Suppressor macrophage treated with lipopolysaccharide for 4 hours (primary cell): ENCODE measurements at places on chromosomes 6 and 20.

DNA sequence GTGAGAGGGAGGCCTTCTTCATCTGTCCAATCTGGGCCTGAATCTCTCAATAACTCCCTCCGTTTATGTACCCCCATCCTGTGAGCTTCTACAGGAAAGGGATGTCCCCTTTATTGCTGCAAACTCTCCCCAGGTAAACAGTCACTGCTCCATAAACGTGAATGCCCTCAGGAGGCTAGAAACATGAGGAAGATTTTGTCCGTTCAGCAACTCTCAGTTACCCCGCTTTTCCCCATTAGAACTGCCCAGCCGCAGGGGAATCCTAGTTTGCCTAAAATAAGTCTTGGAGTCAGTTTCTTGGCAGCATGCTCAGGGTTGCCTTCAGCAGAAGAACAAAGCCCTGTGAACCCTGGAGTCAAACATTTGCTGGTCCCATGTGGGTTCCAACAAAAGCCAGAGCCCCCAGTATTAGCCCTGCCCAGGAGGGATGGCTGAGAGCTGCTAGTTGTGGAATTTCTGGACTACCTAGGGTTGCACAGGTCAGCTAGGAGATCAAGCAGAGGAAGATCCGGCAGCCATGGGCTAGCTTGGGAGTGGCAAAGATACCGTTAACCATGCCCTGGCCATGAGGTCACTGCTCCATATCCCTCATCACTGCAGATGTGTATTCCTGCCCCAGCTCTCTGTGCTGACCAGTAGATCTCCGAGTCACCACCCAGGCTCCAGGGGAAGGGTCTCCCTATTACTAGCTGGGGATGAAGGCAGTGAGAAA lies 640 bp downstream of the LRRN4 start:
- DNase-seq = no peak

DNA sequence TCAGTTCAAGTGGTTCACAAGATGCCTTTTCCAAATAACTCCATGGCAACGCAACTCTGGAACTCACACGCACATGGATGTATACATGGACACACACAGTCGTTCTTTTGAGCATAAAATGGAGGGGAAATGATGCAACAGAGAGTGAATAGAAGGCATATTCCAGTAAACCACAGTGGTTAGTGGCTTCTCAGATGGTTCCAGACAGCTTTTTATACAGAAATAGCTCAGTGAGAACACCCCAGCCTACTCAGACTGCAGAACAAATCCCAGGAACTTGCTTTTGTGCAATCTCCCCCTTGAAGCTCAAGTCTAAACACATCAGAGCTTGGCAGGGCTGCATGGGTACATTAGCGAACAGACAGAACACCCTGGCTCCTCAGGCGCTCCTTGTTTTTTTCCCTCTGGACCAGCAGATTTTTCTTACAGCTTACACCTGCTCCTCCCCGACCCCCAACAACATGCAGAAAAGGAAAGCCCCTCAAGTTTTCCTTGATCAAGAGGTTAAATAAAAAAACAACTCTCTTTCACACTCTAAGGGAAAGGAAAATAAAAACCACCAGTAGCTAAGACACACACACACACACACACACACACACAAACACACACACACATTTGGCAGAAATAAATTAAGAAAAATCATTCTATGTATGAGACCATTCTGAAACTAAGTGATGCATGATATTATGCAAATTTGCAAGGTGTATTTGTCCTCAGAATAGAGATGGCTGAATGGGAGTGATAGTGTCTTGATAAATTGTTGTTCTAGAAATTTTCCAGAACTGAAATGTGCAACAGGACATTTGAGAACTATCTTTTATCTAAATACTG lies 51.2 kb upstream of the RANBP9 start:
- DNase-seq = peak; percentile 84

- no peak for DNase-seq
These were observed 466.6 kb upstream of the EYS start for GRCh38 chr6:66173587-66173986.

- no peak for DNase-seq
These were observed 139.4 kb upstream of the ENPP5 start for GRCh38 chr6:46310196-46310595.

- DNase-seq = no peak
These were observed 488.8 kb downstream of the TENT5A start for GRCh38 chr6:81263531-81264168.

GRCh38 chr6:45607798-45608197 lies 230.1 kb upstream of the SUPT3H start:
- DNase-seq = no peak

DNA sequence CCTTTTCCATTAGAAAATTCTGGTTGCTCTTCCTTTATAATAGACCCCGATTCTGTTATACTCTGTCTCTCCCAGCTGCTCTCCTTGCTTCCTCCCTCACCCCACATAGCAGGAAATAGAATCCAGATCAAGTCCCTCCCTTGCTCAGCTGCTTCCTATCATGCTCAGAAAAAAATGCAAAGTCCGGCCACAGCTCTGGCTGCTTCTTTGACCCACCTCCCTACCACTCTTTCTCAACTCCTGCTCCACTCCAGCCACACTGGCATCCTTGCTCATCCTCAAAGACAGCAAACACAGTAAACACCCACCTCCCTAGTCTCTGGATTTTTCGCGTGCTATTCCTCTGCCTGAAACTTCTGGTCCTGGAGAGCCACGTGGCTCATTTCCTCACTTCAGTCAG lies 9.1 kb upstream of the SLC22A16 start:
- peak; percentile 12 for DNase-seq

DNA sequence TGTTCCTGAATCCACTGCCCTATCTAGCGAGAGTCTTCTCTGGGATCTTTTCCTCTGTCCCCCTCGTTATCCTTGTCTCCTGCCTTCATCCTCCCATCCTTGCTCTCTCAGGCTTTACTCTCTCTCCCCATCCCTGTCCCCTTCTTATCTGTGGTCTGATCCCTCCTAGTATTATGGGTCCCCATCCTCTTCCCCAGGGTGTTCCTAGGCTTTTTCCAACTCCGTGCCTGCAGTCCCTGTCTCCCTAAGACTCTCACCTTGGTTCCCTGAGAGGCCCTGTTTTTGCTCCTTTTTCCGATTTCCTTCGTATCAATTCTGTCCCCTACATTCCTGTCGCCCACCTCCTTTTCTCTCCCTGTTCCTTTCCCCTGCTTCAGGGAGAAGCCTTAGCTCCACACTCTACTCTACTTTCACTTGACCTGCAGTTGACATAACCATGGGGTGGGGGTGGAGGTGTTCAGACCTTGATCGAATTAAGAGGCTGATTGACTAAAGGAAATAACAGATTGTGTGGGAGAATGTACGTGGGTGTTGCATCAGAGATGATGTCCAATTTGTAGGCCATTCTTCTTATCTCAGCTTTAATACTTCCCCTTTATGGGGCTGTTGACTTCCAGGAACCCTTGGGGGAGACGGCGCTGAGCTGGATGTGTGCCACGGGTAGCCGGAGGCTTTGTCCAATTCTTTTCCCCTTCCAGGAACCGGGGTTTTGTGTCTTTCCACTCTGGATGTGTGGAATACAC lies 905 bp downstream of the PPARD start:
- DNase-seq = peak; percentile 85

DNA sequence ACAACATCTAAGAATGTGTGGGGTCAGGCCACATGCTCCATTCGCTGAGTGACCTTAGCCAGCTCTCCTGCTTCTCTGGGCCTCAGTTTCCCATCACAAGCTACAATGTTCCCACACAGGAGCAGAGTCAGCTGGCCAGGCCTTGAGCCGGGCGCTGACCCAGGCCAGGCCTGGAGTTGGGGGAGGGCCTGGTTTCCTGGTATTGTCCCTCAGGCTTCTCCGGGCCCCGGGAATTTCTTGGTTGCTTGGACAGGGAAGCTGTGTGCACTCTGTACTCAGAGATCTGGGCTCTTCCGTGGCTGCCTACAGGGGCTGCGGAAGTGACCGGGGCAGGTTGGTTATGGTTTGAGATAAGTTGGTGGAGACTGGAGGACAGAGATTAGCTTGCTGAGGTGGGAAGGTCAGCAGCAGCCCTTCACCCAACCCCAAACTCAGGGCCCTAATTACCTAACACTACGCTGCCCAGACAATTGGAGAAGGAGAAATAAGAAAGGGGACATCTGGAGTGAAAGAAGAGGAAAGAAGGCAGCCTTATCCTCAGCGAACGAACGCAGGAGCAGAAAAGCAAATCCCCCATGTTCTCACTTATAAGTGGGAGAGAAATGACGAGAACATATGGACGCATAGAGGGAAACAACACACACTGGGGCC lies 6.2 kb downstream of the TGM2 start:
- no peak for DNase-seq

- DNase-seq = peak; percentile 31
These were observed 77.7 kb downstream of the CDYL start for GRCh38 chr6:4853782-4854511.

- DNase-seq = peak; percentile 74
These were observed 51.9 kb downstream of the GCLC start for GRCh38 chr6:53492860-53493634.
